NCI-H226 (cell line): ENCODE measurements at places on chromosomes 7 and 10.
A peak's percentile ranks its signal among the peaks of the same experiment; 100 is the strongest.

- peak; percentile 19 for DNase-seq
These were observed 43.0 kb upstream of the MACC1 start for GRCh38 chr7:20260223-20260622.

DNA sequence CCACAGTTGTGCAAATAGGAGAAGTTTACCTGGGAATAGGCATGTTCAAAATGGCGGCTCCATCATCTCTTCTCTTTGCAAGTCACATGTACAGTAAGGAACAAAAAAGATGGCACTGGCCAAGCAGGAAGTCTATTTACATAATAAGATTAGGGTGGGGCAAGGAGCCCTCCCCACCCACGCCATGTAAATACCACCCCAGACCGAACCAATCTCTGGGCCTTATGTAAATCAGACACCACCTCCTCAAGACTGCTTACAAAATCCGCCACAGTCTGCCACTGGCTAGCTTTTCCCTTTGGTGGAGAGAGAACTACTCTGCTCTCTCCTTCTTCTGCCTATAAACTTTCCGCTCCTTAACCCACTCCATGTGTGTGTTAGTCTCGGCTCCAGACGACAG lies 1496.3 kb downstream of the REEP3 start:
- DNase-seq = no peak

- no peak for DNase-seq
These were observed 131.3 kb downstream of the LHPP start for GRCh38 chr10:124592736-124593430.

- no peak for DNase-seq
These were observed 795.5 kb downstream of the TNS3 start for GRCh38 chr7:46786221-46786954.

- DNase-seq = peak; percentile 29
These were observed 47.2 kb downstream of the NEURL1 start for GRCh38 chr10:103540722-103541121.

GRCh38 chr10:5070648-5071410 lies 23.4 kb upstream of the AKR1C3 start:
- DNase-seq = no peak
